Activated CD4-positive, alpha-beta T cell treated with anti-CD3 and anti-CD28 coated beads for 48 hours (primary cell): ENCODE measurements at places on chromosomes 16 and 17.

GRCh38 chr17:4163951-4164350 is 21.0 kb downstream of the CYB5D2 start:
- DNase-seq, result no peak

DNA sequence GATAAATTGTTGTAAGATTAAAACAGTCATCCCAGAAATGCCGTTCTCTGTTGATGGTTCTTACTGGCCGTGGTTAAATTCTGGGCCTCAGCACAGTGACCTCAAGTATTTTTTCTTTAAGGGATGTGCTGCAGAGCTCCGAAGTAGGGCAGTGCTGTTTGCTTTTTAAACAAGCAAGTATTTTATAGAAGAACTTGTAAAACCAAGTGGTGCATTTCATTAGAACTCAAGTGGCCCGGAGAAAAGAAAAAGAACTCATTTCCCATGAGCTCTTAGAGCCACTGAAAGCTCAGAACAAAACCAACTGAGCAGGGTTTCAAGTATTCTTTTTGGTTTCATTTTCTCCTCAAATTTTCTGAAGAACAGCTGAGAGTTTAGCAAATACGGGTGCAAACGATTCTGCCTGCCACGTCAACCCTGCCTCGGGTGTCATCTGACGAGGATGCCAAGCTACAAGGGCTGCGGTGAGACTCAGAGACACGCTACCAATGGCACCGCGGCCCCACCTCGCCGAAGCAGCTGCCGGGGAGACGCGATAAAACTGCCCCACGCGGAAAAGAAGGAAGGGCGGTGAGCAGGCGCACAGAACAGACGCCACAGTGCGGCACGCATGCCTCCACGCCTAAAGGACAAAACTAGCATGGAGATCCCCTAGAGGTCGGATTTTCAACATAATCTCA is 6.3 kb downstream of the LMF1 start:
- peak; percentile 78 for DNase-seq

GRCh38 chr17:78498848-78499247 is 78.3 kb downstream of the DNAH17 start:
- DNase-seq, result no peak

DNA sequence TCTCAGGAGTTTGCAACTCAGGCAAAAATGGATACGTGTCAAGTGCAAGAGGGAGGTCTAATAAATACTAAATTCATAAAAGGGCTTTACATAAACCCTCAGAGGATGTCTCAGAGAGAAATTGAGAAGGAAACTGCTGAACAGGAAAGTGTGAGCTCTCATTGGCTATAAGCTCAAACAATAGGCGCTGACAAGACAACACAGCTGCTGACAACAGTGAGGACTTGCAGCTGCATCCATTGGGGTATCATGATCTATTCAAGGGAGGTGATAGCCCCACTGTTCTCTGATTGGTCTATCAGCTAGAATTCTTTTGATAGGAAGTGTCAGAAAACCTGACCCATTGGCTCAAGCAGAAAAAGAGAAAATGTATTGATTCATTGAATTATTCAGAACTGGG is 187.2 kb downstream of the CBLN1 start:
- DNase-seq, result no peak

- no peak for DNase-seq
Measured at GRCh38 chr16:5922686-5923085, 825.1 kb upstream of the EEF2KMT start.

- DNase-seq, result no peak
Measured at GRCh38 chr16:892006-892405, 78.8 kb downstream of the LMF1 start.

- DNase-seq, result no peak
Measured at GRCh38 chr17:6245301-6246177, 175.4 kb downstream of the WSCD1 start.

DNA sequence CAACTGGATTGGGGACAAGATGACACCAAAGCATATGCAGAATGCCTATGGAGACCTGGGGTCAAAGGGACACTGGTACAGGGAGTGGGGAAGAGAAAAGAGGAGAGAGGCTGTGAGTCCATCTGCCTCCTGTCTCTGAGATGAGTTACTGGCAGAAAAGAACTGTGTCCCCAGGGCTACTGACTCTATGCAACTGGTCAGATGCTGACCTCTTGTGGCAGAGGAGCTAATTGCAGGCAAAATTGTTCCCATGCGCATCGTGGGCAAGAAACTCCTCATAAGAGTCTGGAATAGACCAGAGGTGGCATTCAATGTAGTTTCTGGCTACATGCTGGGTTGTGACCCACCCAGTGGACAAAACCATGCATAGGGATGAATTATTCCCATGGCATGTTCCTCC is 26.1 kb upstream of the MLKL start:
- peak; percentile 72 for DNase-seq

DNA sequence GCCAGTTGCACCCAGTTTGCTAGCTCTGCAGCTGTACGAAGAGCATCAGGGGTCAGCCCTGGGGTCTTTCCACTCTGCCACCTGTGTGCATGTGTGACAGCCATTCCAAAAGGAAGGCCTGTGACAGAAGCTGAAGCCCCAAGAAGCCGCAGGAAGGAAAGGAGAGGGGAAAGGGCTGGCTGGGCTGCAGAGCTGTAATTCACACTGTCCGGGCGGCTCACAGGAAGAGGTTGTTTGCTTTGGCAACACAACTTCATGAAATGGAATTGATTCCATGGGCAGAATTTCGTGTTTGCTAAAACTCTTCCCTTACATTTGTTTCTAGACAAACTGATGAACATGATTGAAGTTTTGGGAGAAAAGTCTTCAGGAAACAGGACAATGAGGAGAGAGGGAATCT is 14.8 kb downstream of the TMEM204 start:
- DNase-seq, result no peak

- DNase-seq, result no peak
Measured at GRCh38 chr17:64117981-64118979, 11.7 kb downstream of the ERN1 start.

GRCh38 chr17:73304971-73305812 is 6.6 kb downstream of the CDC42EP4 start:
- DNase-seq, result no peak

DNA sequence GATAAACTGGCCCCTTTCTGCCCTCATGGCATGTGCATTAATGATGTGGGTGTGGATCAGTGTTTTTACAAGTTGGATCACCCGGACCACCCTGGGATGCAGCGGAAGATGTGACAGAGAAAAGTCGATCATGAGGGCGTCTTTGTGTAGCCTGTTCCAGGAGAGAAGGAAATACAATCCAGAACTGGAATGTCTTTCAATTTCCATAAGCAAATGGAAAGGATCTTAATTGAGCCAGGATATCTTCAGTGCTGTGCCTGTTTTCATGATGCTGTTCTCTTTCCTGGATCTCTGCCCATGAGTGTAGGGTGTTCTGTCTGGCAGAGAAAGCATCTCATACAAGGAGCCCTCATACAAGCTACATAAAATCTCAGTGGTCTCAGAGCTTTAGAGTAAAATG is 481.4 kb downstream of the XYLT1 start:
- DNase-seq, result no peak

DNA sequence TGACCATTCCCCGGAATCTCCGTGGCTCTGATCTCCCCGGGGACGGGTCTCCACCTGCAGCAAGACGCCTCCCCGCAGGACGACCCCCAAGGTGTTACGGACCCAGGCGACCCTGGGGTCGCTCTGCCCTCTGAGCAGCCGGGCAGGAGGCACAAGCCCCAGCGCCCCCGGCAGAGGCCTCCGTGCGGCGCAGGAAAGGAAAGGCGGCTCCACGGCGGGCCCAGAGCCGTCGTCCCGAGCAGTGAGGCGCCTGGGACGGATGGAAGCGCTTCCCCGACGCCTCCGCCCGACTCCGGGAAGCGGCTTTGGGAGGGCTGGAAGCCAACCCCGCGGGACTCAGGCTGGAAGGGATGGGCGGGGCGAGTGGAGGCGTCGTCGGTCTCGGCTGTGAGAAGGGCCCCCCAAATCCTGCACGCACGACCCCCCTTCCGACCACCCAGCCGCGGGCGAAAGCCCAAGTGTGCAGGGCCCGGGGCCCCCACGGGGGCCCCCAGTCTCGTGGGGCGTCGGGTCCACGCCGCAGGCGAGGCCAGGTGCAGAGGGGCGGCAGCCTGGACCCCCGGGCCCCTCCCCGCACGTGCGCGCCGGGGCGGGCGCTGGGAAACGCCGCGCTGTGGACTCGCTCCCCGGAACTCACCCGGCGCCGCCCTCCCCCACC is 32.7 kb upstream of the RPH3AL start:
- peak; percentile 22 for DNase-seq

DNA sequence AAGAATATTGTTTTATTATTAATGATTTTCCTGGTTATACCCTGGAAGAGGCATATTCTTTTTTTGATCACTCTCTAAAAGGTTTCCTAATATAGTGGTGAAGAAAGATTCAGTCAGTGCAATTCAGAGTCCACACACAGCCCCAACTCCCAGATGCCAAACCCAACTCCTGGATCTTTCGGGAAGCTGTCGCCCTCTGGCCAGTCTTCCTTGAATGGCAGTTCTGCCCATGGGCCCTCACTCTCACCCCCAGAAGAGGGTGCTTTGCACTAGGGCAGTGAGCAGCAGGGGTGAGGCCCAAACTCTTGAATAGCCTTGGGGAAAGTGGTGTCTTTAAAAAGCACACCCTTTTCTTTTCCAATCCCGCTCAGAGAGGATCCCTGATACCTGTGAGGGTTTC is 11.0 kb downstream of the KRT32 start:
- DNase-seq, result no peak

DNA sequence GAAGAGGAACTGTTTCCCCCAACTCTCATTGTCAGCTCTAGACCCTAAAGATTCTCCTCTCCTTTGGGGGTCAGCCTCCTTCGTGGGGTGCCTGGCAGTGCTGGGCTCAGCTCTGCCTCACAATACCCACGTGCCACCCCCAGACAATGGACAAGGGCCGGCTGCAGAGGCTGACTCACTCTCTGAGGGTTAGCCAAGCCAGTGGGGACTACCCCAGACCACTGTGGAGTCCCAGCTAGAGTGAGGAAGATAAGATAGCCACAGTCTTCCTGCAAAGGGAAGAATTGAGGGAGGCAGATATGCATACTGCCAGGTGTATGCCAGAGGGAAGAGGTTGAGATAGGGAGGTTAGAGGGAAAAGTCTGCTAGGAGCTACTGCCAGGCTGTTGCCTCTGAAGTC is 13.5 kb upstream of the MTMR4 start:
- no peak for DNase-seq

DNA sequence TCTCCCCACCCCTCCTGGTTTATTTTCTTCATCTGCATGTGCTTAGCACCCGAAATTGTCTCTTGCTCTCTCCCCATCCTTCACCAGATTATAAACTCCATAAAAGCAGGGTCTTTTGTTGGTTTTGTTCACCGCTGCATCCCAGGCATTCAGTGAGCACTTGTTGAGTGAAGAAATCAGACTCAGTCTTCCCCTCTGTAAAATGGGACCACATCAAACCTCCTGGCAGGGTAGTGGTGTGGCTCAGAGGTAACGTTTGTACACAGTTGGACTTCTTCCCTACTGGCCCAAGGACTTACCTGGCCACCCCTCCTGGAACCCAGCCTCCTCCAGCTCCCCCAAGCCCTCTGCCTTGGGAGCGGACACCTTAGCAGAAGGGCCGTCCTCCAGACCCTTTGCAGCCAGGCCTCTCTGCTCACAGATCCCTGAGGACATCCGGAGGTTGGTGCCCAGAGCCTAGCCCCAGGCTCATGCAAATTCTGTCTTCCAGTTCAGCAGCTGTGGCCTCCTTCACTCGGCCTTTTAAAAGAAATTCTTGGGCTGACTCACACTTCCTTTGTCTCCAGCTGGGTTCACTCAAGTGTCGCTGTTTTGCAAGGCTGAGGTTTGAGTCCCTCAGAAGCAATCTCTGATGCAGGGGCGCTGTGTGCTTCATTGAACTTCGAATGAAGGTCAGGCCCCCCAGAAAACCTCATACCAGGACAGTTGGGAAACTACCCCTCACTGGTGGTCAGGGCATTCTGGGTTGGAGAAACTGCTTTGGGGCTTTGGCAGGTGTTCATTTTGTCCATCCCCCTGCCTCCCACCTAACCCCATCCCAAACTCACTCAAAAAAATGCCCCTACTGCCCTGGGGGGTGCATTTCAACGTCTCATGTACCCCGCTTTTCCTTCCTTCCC is 16.8 kb upstream of the RMI2 start:
- peak; percentile 66 for DNase-seq

GRCh38 chr16:71726476-71727315 is 2.2 kb upstream of the PHLPP2 start:
- no peak for DNase-seq
